ENCODE measurements at places on chromosomes 4 and X.
A peak's percentile ranks its signal among the peaks of the same experiment; 100 is the strongest.

- no peak for DNase-seq
Observed at GRCh38 chr4:166399021-166399420, 526.0 kb downstream of the TLL1 start.

- DNase-seq: no peak
Observed at GRCh38 chrX:115949900-115950822, 220.4 kb upstream of the AGTR2 start.

GRCh38 chr4:145782756-145783155 is 102.8 kb downstream of the C4orf51 start:
- no peak for DNase-seq

GRCh38 chrX:107348990-107349389 is 100.5 kb upstream of the FRMPD3 start:
- DNase-seq: no peak

- DNase-seq: no peak
Observed at GRCh38 chrX:46436744-46437143, 108.5 kb downstream of the ZNF674 start.

DNA sequence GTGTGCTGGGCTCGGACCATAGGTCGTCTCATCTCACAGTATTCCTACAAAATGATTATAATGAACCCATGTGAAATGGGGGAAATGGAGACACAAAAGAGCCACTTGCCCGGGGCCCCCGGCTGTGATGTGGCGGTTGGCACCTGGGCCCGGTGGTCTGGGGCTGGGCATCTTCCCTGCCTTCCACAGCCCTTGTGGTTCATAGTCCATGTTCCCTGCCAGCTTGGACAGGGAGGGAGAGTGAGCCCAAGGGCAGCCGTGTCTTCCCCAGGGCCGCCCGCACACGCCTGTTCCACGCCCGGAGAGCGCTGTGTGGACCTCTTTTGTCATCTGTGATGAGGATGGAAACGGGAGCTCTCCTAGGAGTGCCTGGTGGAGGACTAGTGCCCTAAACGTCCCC is 5.2 kb downstream of the CPZ start:
- DNase-seq: no peak

GRCh38 chr4:15654593-15655222 is 449 bp downstream of the FBXL5 start:
- peak; percentile 39 for DNase-seq

DNA sequence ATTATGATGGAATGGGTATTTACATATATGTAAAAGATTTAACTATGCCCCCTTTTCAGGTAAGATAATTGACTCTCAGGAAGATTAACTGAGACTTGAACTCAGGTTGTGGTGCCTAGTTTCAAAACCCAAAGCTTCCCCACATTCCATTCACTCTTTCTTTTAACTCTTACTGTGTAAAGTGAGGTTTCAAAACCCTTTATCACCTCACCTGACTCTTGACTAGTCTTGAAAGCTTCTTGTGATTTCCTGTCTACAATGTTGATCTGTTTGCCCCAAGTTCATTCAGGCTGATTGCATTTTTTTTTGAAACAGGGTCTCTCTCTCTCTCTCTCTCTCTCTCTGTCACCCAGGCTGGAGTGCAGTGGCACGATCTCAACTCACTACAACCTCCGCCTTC is 40.5 kb upstream of the RAPGEF2 start:
- no peak for DNase-seq

- no peak for DNase-seq
Observed at GRCh38 chr4:75565481-75565880, 9.6 kb downstream of the ODAPH start.

GRCh38 chrX:747176-747575 is 116.6 kb downstream of the SHOX start:
- no peak for DNase-seq

- no peak for DNase-seq
Observed at GRCh38 chr4:71338846-71339593, at the start of gene SLC4A4. TSS of gene SLC4A4 (plus strand) at chr4:71339020.

DNA sequence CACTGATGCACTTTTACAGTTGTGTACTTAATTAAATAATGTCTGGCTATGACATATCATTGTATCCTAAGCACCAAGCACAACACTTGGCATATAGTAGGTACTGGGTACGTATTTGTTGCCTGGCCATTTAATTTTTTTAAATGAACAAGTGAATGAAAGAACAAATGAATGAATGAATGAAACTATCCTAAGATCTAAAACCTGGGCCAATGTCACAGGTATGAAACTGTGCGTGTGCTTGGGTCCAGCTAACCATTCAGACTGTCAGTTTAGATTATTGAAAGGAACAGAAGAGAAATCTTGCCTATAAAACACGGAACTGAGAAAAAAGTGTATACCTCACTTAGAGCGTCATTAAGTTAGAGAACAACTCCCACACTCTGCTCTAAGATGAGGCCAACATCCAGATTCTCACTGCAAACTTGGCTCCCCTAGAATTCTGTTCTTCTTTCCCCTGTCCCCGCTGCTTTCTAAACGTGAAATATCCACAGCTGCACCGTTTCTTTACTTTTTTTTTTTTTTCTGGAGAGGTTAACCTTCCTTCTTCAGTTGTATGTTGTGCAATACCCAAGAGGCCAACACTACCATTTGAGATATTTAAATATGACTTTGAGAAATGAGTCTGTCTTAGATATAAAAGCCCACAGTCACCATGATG is 17.3 kb upstream of the SEL1L3 start:
- no peak for DNase-seq

DNA sequence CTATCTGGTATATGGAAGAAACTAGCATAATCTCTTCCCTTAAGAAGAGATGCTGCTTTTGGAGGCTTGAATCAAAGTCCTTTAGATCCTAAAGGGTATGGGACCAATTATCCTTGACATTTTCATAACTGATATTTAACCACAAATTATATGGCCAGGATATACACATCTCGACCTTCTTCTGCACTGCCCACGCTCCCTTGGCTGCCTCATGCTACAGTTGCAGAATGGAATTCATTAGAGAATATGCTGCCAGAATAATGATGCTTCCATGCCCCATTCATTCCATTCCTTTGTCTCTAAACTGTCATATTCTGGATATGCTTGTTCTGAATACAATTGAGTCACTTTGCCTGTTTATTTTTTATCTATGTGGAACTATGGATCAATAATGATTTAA is 157.1 kb upstream of the PACRGL start:
- DNase-seq: no peak

DNA sequence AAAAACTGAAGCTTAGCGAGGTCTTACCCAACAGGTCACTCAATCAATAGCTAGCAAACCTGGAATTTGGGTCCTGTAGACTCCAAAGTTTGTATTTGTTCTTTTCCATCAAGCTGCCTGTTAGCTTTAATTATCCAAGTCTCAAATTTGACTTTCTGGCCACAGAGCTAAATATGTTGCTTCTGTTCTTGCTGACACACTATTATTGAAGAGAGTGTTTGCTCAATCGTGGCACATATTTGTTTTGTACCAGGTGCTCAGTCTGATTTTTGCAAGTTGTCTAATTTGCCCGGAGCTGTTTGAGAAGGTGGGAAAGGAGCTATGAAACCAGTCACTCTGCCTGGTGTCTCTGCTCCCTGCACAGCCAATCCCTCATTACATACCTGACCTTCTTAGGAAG is 41.7 kb upstream of the FRMD7 start:
- no peak for DNase-seq

DNA sequence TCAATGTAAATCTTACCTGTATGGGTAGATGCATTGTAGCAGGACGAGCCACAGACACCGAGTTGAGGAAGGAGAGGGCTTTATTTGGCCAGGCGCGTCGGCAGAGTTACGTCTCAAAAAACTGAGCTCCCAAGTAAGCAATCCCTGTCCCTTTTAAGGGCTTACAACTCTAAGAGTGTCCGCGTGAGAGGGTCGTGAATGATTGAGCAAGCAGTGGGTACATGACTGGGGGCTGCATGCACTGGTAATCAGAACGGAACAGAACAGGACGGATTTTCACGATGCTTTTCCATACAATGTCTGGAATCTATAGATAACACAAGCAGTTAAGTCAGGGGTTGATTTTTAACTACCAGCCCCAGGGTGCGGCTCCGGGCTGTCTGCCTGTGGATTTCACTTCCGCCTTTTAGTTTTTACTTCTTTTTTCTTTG is 524.9 kb upstream of the HTR2C start:
- DNase-seq: no peak

- no peak for DNase-seq
Observed at GRCh38 chr4:147639388-147639787, 22.2 kb downstream of the TMEM184C start.

DNA sequence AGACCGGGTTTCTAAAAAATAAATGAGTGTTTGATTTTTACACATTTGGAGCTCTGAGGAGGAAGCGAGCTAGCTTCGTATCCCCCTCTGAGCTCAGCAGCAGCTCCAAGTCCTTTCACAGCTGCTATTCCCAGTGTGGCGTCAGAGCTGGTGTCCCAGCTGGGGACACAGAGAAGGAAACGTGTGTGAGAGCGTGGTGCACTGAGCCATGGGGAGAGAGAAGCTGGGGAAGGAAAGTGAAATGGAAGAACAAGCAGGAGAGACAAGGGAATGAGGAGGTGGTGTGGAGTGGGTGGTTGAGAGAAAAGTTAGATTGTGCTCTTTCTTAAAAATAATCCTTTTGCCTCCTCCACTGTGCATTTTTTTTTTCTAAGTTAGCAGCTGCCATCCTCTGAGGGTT is 79.5 kb upstream of the SLC4A4 start:
- DNase-seq: no peak

DNA sequence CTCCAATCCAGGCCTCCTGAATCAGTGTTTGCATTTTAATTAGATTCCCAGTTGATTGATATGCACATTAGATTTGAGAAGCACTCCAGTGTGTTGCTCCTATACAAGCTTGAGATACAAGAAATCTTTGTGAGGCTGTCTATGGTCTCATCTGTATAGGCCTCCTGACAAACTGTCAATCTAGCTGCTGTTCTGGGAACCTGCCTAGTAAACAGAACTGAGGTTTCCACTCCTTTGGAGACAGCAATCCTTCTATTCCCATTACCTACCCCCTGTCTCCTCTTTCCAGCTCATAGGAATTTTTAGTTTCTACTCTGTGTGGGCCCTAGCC is 306.1 kb upstream of the EMCN start:
- DNase-seq: no peak

- no peak for DNase-seq
Observed at GRCh38 chr4:134132086-134132783, 69.4 kb downstream of the PABPC4L start.

DNA sequence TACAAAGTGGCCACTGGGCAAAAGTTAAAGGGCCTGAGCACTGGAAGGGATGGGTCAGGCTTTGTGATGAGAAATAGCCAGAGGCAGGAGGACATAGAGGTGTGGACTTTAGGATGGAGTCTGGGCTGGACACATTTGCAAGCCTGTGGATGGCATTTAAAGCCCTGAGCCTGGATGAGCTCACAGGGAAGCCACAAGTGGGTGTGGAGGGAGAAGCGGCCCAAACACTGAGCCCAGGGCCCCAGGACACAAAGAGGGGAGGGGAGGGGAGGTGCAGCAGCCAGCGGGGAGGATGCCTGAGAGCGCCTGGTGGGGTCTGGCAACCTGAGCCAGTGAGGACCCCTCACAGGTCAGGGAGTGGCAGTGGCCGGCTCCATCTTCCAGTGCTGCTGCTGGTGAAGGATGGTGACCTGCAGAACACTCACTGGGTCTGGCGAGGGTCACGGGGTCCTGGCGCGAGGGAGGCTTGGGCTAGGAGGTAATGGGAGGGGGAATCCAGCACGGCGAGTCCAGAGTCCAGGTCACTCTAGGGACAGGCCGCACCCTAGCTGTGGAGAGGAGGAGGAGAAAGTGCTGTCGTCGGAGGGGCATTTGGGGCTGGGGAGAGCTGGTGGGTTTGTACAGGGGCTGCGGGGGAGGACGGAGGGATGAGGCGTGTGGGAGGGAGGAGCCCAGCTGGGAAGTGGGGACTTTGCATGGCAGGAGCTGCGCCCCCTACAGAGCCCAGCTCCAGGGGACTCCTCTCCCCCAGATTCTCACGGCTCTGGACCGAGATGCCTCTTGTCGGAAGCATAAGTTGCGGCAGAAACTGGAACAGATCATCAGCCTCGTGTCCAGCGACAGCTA is 7.0 kb downstream of the LAGE3 start:
- DNase-seq: no peak

DNA sequence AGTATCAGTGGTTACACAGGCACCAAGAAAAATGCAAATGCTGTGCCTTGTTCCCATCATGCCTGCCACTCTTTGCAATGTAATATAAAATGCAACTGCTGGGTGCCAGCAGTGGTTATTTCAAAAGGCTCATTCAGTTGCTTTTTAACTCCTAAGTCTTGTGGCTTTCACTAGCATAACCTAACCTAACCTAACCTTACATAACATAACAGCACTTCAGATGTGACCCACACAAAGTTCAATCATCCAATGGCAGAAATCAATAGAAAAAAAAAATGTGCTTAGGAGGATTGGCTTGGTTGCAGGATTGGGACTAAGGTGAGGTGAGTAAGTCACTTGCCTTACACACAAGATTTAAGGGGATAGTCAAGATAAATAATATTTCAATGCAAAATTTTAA is 60.2 kb upstream of the VMA21 start:
- DNase-seq: no peak

- peak; percentile 7 for DNase-seq
Observed at GRCh38 chr4:31518796-31519250, 798.7 kb downstream of the PCDH7 start.

- no peak for DNase-seq
Observed at GRCh38 chr4:165606465-165607205, 227.8 kb downstream of the CPE start.

GRCh38 chr4:186957952-186958555 is 234.4 kb upstream of the FAT1 start:
- no peak for DNase-seq

DNA sequence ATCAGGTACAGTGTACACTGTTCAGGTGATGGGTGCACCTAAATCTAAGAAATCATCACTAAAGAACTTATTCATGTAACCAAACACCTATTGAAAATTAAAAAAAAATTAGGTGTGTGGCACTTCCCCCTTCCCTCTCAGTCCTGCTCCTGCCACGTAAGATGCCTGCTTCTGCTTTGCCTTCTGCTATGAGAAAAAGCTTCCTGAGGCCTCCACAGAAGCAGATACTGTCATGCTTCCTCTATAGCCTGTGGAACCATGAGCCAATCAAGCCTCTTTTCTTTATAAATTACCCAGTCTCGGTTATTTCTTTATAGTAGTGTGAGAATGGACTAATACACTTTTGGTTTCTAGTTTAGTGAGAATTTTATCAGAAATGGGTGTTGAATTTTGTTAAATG is 459.8 kb upstream of the DIPK2B start:
- no peak for DNase-seq

DNA sequence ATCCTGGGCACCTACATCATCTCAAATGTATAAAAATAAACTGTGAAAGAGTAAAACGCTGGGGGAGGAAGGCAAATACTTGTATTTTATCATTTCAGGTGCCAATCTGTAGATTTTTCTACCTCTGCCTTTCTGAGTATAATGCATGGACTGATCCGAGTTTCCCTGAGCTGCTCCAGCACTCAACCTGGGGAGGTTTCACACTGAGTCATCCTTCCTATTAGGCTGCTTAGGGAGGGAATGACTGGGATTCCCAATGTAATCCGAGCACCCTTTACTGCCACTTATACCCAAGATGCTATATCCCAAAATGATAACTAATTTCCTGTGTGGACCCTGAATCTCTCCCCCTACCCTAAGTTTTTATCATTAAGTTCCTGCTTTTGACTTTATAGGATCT is 126.6 kb downstream of the HNRNPD start:
- no peak for DNase-seq

Measured in LoVo (cell line).